ENCODE measurements at places on chromosomes 11 and 22. TPM values are rescaled to one million over a fixed set of nuclear protein-coding genes. Genes with fewer than 3 reads are reported as not detected.

Gene SPINDOC
- 90.0 TPM for total RNA-seq

Gene RIC3
- 25.3 TPM for total RNA-seq

Gene LRRC32
- 4.0 TPM for total RNA-seq

Gene RIN1
- 1.4 TPM for total RNA-seq

Gene SYCE3
- 0.91 TPM for total RNA-seq

DNA sequence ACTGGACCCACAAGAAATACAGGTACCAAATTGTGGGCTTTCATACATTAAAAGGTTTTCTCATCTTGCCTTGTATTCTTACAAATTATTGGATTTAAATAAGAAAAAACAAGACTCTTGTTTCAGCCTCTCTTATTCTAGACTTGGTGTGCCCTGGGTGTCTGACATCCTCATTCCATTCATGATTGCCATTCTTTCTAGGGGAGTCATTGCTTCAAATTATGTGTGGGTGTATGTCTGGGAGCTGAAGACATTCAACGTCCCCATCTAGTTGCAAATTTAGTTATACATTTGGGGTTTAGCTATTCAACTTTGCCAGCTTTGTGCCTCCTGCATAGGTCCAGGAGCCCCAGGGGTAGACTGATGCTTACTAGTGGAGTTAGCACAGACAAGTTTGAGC lies 18.1 kb downstream of the MAML2 start:
- peaks cover 5% of the 10 kb centered on the region for H3K4me1 ChIP-seq
- no peak overlapping the region for H3K4me3 ChIP-seq
- H3K27ac ChIP-seq = peak overlapping the region; percentile 46
- H3K27me3 ChIP-seq = no peaks in the 10 kb centered on the region
- no peak for DNase-seq

- H3K4me1 ChIP-seq = peaks cover 2% of the 10 kb centered on the region
- no peak for DNase-seq
- H3K4me3 ChIP-seq = no peak overlapping the region
Observed at GRCh38 chr11:5288108-5288905, 13.4 kb downstream of the OR51B4 start.

GRCh38 chr11:71927820-71928736 lies at the start of gene XNDC1N:
TSS of gene XNDC1N (minus strand) at chr11:71928594. CDS start at chr11:71923353, 5,241 bp downstream.
- H3K4me3 ChIP-seq = peak within 1 kb of the TSS; percentile 100
- H3K27ac ChIP-seq = peak within 1 kb of the TSS; percentile 90
- peak; percentile 89 for DNase-seq
- no peaks in the 10 kb centered on the region for H3K4me1 ChIP-seq
- no peaks in the 10 kb centered on the region for H3K27me3 ChIP-seq

DNA sequence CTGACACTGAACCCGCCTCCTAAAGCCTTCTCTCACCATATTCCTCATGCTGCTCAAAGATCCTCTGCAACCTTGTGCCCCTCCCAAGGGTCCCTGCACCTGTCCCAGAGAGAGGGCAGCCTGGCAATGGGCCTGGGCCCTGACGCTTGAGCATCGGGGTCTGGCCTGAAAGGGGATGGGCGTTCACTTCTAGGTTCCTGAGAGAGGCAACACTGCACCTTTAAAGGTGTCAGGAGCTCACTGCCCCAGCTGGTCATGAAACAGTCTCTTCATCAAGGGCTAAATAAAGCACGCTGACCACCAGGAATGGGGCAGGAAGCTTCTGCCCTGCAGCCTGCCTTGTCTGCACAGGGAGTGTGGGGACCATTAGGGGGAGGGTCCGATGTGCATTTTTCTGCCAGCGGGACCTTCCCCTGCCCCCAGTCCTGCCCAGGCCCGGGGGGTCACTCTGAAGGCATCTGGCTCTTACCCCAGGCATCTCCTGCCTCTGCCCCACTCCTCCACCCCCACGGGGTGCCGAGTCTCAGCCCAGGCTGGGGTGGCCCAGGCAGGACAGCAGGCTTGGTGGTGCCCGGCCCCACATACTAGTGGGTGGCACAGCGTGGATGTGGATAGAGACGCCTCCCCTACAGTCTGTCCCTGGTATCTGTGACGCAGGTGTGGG lies 3.5 kb downstream of the C11orf21 start:
- H3K27ac ChIP-seq = no peak overlapping the region
- H3K4me3 ChIP-seq = no peak overlapping the region
- H3K27me3 ChIP-seq = peaks cover 6% of the 10 kb centered on the region
- peak; percentile 30 for DNase-seq

DNA sequence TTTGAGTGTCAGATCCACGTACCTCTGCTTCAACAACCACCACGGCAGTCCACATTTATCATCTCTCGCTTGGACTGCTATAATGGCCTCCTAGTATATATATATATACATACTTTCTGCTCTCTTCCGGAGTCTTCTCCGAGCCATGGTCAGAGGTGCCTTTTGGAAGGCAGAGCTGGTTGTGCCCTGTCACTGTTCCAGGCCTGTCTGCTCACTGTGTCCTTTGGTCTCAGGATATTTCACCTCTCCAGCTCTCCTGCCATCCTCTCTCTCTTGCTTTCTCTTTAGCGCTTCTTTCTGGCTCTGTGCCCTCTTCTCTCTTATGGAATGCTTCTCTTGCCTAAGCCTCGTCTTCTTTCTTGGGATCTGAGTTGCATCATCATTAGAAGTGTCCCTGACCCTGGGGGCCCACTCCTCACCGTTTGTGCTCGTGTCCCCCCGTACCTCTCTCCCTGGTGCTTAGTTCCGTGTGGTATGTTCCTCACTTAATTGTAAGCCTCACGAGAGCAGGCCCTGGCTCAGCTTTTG lies 86.1 kb upstream of the RASSF10 start:
- peaks cover 66% of the 10 kb centered on the region for H3K36me3 ChIP-seq
- H3K27me3 ChIP-seq = no peaks in the 10 kb centered on the region

DNA sequence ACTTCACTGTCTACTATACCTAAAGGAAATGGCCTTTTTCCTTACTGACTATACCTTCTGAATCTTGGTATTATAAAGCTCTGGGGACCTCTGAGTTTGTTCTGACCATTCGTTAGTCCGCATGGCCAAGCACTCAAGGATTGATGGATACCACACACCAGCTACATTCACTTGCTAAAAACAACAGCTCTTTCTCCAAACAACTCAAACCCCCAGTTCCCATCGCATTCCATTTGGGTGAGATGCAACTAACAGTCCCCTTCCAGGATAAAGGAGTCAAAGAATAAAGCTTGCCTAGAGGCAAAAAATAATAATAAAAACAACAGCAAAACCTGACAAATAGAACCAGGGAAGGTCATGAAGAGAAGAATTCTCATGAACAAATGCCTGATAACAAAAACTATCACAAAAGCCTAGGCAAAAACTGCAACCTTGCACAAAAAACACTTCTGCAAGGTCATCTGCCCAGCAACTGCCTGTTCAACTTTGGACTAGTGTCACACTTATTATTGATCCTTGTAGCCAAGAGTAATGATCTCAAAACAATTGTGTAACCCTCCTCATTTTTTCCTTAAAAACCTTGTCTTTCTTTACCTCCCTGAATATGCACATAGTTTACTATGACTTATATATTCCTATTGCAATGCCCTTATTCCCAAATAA lies 139.0 kb upstream of the GUCY1A2 start:
- no peak overlapping the region for H3K4me3 ChIP-seq
- H3K4me1 ChIP-seq = peaks cover 9% of the 10 kb centered on the region
- H3K27ac ChIP-seq = no peak overlapping the region
- H3K36me3 ChIP-seq = no peaks in the 10 kb centered on the region

- no peak overlapping the region for H3K4me3 ChIP-seq
- H3K4me1 ChIP-seq = no peaks in the 10 kb centered on the region
- no peaks in the 10 kb centered on the region for H3K36me3 ChIP-seq
- peaks cover 16% of the 10 kb centered on the region for H3K27me3 ChIP-seq
Observed at GRCh38 chr11:30818721-30819120, 232.6 kb upstream of the MPPED2 start.

- peaks cover 13% of the 10 kb centered on the region for H3K4me1 ChIP-seq
- H3K27me3 ChIP-seq = peaks cover 15% of the 10 kb centered on the region
- H3K4me3 ChIP-seq = peak overlapping the region; percentile 3
- peak; percentile 66 for DNase-seq
- no peak overlapping the region for H3K27ac ChIP-seq
Observed at GRCh38 chr11:14075118-14076078, 112.9 kb downstream of the SPON1 start.

- peaks cover 89% of the 10 kb centered on the region for H3K36me3 ChIP-seq
- no peak overlapping the region for H3K27ac ChIP-seq
- H3K4me1 ChIP-seq = no peaks in the 10 kb centered on the region
- DNase-seq = no peak
Observed at GRCh38 chr11:43404836-43405479, 46.2 kb downstream of the TTC17 start.

DNA sequence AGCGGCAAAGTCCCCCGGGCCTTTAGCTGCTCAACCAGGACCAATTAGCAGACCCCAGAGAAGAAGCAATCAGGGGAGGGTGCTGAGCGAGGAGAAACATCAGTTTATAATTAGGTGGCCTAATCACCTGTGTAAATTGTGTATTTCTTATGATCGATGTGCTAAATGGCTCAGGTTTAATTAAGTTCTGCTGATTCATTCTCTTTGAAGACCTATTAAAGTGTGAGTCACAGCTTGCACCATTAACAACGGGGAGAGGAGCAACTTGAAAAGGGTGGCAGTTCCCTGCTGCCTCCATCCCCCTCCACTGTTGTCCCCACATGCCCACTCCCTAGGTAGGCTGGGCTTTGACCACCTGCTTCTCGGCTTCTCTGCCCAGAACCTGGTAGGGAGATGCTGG lies 10.7 kb downstream of the ISX start:
- peaks cover 8% of the 10 kb centered on the region for H3K27me3 ChIP-seq
- H3K36me3 ChIP-seq = no peaks in the 10 kb centered on the region
- DNase-seq = no peak
- H3K4me1 ChIP-seq = no peaks in the 10 kb centered on the region

DNA sequence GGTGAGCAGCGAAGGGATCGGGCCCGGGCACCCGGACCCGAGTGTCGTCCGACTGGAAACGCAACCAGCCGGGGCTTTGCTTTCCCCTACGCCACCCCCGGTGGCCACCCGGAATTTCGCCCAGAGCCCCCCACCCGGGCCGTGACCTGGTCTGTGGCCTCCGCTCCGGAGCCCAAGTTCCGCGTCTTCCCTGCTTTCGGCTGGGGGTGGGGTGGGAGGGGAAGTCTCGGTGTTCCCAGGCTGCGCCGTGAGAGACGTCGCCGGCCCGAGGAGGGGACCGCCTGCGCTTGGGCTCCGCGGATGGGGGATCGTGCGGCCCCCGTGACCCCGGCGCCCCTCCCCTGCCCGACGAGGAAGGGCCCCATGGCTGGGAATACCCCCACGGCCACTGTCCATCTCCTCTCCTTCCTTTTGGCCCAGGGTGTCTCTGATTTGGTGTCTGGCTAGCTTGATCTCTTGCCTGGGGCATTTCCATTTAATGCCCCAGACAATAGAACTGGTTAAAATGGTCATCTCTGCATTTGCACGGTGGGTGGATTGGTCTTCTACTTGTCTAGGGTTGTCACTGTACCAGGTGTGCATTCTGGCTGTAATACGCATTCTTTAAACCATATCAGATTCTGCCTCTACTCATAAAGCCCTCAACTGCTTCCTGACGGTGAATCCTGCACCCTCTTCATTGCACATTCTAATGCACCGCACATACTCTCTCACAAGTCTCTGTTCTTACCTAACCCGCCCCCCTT lies 789 bp downstream of the SIK2 start:
- H3K36me3 ChIP-seq = no peaks in the 10 kb centered on the region
- H3K4me1 ChIP-seq = no peaks in the 10 kb centered on the region
- peak overlapping the region; percentile 81 for H3K27ac ChIP-seq
- peaks cover 6% of the 10 kb centered on the region for H3K27me3 ChIP-seq

- no peak overlapping the region for H3K4me3 ChIP-seq
- DNase-seq = no peak
- no peaks in the 10 kb centered on the region for H3K27me3 ChIP-seq
- peaks cover 6% of the 10 kb centered on the region for H3K4me1 ChIP-seq
Observed at GRCh38 chr11:103773059-103773458, 263.4 kb upstream of the DDI1 start.

DNA sequence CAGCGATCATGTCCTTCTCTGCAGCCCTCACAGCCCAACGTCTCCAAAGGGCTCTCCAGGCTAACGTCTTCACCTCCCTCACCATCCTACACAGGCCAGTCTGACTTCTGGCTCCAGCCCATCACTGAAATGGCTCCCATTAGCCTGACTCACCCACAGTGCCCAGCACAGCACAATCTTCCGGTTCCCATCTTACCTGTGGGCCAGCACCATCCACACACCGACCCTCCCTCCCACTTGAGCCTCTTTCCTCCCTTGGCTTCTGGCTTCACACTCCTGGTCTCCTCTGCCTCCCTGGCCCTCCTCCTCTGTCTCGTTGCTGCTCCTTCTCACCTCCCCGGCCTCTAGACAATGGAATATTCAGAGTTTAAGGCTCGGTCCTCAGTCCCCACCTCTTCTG lies 51.2 kb downstream of the PDE2A start:
- no peak overlapping the region for H3K27ac ChIP-seq
- DNase-seq = no peak
- H3K4me1 ChIP-seq = no peaks in the 10 kb centered on the region
- H3K4me3 ChIP-seq = no peak overlapping the region
- no peaks in the 10 kb centered on the region for H3K36me3 ChIP-seq

DNA sequence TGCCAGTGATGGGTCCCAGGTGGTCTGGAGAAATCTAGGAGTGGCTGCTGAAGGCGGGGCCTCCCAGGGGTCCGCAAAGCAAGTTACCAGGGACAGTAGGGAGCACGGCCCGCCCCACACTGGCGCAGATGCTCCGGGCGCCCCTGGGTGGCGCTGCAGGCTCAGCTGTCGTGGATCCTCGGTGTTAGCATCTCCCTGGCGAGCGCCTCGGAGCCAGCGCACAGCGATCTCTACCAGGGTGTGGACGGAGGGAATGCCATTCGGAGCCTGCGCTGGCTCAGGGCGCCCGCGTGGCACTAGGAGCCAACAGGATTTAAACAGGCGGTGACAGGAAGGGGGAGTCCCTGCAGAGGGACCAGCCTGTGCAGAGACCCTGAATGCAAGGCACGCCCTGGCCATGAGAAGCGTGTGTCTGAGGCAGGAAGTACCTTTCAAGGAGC lies 20.2 kb downstream of the FADS3 start:
- peak; percentile 97 for DNase-seq
- no peaks in the 10 kb centered on the region for H3K4me1 ChIP-seq
- H3K4me3 ChIP-seq = no peak overlapping the region
- H3K27me3 ChIP-seq = peaks cover 13% of the 10 kb centered on the region

DNA sequence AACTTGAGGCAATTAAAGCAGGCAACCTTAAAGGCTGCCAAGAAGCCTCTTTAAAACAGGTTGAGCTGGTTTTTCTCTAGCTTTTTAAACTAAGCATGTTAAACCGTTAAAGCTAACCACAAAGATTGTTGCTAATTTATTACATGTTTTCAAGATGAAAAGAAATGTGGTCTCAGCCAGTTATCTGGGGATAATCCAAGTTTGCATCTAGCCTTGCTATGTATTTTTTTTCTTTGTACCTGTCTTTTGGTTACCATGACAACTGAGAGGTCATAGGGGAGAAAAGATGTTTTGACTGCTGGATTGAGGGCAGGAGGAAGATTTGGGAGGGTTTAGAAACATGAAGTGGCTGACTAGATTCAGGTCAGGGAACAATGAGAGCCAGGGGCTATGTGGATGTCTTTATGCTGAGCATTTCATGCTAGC lies 19.2 kb upstream of the PGM2L1 start:
- no peaks in the 10 kb centered on the region for H3K27me3 ChIP-seq
- no peaks in the 10 kb centered on the region for H3K36me3 ChIP-seq
- no peaks in the 10 kb centered on the region for H3K4me1 ChIP-seq
- no peak overlapping the region for H3K27ac ChIP-seq
- H3K4me3 ChIP-seq = no peak overlapping the region

GRCh38 chr11:27688076-27688475 lies 12.2 kb downstream of the BDNF start:
- H3K4me1 ChIP-seq = peaks cover 3% of the 10 kb centered on the region
- peak; percentile 86 for DNase-seq
- no peaks in the 10 kb centered on the region for H3K27me3 ChIP-seq
- H3K4me3 ChIP-seq = no peak overlapping the region
- no peak overlapping the region for H3K27ac ChIP-seq

All from endodermal cell (in vitro differentiated cells).